ENCODE measurements at places on chromosomes 4 and X.

- no peak for DNase-seq
These were observed 6.5 kb upstream of the PAQR3 start for GRCh38 chr4:78945651-78946179.

DNA sequence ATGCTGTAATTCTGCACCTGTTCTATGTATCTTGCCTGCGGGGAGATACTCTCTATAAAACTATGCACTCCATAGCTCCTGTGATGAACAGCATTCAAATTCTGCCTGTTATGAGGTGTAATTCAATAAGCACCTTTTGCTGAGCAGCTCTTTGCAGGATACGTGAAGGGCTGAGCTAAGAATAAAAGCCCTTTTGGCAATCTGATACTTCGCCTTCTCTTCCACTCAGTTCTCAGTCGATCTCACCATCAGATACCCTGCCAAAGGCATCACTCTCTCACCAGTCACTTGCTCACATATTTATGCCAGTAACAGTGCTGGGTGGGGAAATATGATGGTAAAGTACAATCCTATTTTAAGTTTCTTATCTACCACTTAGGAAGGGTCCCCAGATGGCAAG, 67.2 kb downstream of the RPS3A start:
- DNase-seq: no peak

- DNase-seq: no peak
These were observed 8.2 kb downstream of the SH3TC1 start for GRCh38 chr4:8207314-8207713.

GRCh38 chr4:77800483-77801259, 18.5 kb downstream of the CNOT6L start:
- no peak for DNase-seq

GRCh38 chrX:47530049-47530448, 31.0 kb upstream of the ARAF start:
- DNase-seq: no peak

DNA sequence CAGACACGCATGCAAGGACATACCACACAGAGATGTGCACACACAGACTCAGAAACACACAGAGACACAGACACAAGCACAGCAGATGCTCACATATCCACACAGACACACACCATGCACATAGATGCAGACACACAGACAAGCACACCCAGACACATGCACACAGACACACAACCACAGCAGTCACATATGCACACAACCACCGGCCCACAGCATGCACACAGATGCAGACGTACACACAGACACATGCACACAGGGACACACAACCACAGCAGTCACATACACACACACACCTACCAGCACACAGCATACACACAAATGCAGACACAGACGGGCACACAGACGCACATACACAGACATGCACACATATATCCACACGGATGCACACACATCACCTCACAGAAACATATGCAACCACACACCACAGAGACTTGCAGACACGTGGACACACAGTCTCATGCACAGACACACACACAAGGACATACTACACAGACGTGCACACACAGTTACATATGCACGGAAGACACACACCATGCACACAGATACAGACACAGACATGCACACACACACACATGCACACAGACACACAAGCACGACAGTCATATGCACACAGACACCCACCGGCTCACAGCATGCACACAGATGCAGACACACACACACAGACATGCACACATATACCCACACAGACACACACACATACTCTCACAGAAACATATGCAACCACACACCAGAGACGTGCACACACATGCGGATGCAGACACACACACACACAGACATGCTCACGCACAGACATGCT, 25.2 kb upstream of the SLC25A6 start:
- DNase-seq: no peak

DNA sequence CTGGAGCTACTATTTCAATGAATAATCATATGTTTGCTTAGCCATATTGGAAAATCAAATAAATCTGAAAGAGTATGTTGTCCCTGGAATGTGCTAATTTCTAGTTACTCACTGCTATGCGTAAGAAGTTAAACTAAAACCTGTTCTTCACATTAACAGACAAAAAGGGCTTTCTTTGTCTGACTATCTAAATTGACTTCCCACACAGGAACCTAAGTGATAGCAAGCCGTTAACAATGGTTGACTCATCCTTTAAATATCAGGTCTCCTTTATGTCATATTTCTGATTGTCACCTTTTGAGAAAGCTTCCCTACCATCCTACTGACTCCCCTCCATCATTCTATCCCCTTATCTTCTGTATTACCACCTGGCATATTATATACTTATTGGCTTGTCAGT, 81.4 kb downstream of the AMELX start:
- no peak for DNase-seq

- no peak for DNase-seq
These were observed 35.6 kb downstream of the LIMCH1 start for GRCh38 chr4:41573502-41574001.

GRCh38 chrX:57282568-57282967, 3.9 kb upstream of the FAAH2 start:
- DNase-seq: no peak

GRCh38 chr4:56326363-56326762, 60.9 kb downstream of the AASDH start:
- no peak for DNase-seq

- DNase-seq: no peak
These were observed 808.7 kb downstream of the CENPC start for GRCh38 chr4:66736606-66737005.

GRCh38 chrX:144840616-144841015, 406.7 kb upstream of the SPANXN1 start:
- no peak for DNase-seq

GRCh38 chrX:110251961-110252360, 65.9 kb downstream of the AMMECR1 start:
- no peak for DNase-seq

DNA sequence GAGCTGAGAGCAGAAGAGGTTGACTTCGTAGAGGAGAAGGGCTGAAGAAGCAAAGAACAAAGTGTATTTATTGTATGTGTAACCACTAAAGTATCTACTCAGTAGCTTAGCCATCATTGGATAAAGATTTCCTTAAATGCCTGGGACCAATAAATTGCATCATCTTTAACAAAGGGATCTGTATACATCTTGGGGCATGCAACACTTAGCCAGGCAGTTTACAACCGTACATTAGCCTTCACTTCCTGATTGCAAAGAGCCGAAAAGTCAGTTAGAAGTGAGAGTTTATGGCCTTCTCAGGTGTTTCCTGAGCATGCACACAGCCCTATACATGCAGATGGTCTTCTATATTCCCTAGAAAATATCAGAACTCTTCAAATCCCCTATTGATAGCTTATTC, 68.0 kb upstream of the MAGED1 start:
- no peak for DNase-seq

DNA sequence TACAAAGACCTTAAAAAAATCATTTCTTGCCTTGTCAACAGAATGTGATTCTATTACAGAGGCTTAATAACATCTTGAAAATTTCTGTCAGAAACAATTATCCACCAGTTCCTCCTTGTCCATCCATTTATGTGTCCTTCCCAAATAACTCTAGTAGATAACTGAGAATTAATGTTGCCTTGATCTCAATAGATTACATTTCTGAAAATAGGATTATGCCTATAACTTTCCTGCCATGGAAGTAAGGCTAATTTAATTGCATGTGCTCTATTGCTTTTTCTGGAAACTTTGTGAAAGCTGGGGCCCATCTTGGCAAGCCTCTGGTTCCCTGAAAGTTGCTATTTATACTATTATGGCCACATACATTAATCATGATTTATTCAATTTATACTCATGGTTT, 76.2 kb upstream of the UNC5C start:
- DNase-seq: no peak

GRCh38 chrX:96436105-96436504, 248.5 kb upstream of the DIAPH2 start:
- no peak for DNase-seq

DNA sequence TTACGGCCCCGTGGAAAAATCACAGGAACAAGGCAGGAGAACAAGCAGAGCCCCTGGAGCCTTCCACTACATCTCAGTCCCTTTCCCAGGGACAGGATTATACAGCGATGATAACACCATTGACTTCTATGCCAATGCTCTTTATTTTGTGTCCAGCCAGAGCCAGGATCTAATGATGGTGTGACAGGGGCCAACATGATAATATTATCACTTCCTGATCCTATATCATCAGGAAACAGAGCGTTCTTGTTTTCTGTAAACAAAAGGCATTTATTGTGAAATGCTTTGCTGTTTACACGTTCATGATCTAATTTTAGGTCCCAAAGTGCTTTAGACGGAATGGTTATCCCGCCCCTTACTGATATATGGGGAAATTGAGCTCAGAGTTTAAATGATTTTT, 12.8 kb downstream of the TMPRSS11E start:
- no peak for DNase-seq

GRCh38 chr4:183541752-183542040, 36.8 kb downstream of the ING2 start:
- no peak for DNase-seq

DNA sequence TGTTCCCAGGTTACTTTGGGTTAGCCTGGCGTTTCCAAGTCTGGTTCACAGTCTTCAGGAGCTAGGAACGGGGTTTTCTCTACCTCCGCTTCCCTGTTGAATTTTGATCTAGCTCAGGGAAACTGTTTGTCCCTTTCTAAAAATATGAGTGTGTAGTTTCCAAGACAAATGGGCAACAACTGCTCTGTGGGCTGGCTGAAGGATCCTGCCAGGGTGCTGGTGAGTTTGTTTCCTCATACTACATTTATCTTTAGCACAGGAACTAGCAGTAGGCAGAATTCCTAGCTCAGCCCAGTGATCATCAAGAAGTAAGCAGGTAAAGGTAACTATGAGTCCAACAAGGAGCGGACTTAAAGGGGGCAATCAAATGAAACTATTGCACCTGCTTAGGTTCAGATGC, 13.3 kb upstream of the FAM47E start:
- no peak for DNase-seq

- no peak for DNase-seq
These were observed 28.8 kb downstream of the RPS6KA3 start for GRCh38 chrX:20237864-20238263.

GRCh38 chr4:147971116-147971515, 239.2 kb downstream of the ARHGAP10 start:
- no peak for DNase-seq

DNA sequence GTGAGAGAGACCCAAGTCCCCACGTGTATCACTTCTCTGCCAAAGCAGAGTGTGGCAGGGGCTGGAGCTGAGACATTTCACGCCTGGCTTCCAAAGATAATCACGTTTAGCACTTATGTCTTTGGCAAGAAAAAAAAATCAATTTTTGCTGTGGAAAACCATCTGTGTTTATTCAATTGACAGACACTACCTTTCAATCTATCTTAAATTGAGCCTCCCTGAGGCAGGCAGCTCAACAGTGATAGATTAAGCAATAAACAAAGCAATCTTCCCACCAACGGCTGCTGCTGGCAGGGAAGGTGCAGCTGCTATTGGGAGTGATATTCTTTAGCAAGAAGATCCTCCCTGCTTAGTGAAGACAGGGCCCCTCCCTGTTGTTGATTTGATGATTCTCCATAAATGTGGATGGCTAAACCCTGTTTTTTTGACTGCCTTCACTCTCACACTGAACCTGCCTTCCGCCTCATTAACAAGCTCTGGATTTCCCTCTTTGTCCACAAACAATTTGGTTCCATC, 11.6 kb upstream of the MAGEB17 start:
- DNase-seq: no peak

DNA sequence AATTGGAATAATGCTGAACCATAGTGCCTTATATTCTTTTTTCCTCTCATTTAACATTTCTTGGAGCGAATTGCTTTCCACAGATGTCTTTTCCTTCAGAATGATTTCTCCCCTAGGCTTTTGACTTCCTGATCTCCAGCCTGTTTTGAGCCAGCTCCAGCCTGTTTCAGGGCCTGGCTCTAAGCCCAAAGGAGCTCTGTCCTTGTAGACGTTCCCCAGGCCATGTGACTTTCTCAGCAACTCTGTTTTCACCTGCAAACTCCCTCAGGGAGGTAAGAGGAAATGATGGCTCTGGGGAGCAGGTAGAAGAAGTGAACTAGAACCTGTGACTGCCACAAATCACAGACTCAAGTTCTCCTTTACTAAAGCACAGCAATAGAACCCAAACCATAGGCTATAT, 89.1 kb downstream of the AKAP4 start:
- DNase-seq: no peak

GRCh38 chrX:105475801-105476200, 255.3 kb upstream of the TEX13A start:
- DNase-seq: no peak

- DNase-seq: no peak
These were observed 67.9 kb upstream of the TECRL start for GRCh38 chr4:64477127-64477526.

DNA sequence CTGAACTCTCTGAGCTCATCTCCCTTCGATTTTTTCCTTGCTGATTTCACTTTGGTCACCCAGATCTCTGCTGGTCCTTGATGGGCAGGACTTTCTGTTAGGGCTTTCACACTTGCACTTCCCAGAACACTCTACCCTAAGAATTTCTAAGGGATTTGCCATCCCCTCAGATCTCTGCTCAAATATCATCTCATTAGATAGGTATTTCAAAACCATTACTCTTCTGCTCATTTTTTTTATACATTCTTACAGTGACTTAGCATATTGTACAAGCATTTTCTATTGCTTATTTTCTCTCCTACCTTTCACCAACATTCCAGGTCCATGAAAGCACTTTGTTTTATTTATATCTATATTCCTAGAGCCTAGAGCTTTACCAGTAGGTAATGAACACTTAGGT, 913.3 kb downstream of the PDHA2 start:
- no peak for DNase-seq

DNA sequence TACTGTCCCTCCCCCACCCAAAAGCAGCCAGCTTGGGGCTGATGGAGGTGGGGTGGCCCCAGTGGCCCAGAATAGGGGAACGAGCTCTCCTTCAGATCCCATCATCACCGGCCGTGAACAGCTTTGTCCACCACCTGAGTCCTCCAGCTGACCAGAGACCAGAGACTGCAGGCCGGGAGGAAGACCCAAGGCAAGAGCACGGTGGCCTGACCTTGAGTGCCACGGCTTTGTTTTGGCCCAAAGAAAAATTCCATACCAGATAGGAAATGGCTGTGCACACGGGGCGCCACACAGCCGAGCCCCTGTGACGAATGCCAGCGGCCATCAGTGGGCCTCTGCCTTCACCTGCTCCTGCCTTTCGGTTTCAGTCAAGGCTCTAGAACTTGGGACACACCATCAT, 5.2 kb downstream of the HMX1 start:
- DNase-seq: no peak

Data from 8988T (cell line).